Caco-2 (cell line): ENCODE measurements at places on chromosomes 6 and 20. TPM values are rescaled to one million over a fixed set of nuclear protein-coding genes. Genes with fewer than 3 reads are reported as not detected.

DNA sequence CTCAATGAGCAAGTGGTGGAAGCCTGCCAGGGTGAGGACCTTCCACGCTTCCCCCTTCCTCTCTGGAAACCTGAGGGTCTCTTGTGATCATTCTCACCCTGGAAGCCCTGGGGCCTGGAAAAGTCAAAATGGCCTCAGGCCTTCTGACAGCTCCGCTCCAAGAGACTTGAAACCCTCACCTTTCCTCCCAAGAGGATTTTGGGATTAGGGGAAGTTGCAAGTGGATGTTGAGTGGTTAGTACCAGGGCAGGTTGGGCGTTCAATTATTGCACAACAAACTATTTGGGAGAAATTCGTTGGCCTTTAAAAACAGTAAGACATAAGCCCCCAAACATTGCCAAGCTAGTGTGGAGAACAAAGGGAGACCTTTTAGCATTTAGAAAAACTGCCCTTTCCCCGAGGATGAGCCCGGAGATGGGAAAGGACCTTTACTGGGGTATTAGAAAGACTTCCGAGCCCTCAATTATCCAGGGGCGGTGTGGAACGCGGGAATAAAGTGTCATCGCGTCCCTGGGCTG is 4.7 kb downstream of the NKX2-2 start:
- no peaks in the 10 kb centered on the region for H3K36me3 ChIP-seq
- no peak overlapping the region for H3K27ac ChIP-seq
- H3K4me1 ChIP-seq: peaks cover 13% of the 10 kb centered on the region

GRCh38 chr6:29451471-29452193 is 5.2 kb downstream of the OR11A1 start:
- DNase-seq: no peak
- H3K27me3 ChIP-seq: no peaks in the 10 kb centered on the region
- no peak overlapping the region for H3K27ac ChIP-seq

DNA sequence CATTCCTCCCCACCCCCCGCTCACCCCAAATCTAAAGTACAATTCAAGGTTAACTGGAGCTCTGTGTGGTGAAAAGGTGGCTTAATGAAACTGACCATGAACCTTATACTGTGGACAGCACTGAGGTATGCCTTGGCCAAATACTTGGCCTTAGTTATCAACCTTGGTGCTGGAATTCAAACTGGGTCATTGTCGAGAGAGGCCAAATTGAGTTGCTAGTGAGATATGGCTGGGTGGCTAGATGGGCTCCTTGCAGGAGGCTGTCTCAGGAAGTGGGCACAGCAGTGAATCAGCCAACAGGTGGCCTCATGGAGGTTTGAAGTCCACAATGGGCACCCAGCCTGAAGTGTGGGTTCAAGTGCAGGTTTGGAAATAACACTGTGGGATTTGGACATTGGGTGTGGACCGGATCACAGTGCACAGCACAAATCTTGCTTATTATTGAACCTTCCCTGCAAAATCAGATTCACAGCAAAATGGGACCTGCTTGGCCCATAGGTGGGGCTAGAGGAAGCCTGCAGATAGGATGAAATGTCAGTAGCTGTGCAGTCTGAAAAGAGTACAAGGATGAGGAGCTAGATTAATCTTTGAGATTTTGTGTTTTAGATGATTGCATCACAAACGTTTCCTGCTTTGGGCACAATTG is 5.6 kb upstream of the BTBD3 start:
- H3K4me3 ChIP-seq: no peak overlapping the region
- no peak for DNase-seq
- no peak overlapping the region for H3K27ac ChIP-seq
- 0 out of 2 replicates have a peak, but pooled peaks cover 2% of the 10 kb centered on the region for H3K4me1 ChIP-seq
- no peaks in the 10 kb centered on the region for H3K27me3 ChIP-seq

DNA sequence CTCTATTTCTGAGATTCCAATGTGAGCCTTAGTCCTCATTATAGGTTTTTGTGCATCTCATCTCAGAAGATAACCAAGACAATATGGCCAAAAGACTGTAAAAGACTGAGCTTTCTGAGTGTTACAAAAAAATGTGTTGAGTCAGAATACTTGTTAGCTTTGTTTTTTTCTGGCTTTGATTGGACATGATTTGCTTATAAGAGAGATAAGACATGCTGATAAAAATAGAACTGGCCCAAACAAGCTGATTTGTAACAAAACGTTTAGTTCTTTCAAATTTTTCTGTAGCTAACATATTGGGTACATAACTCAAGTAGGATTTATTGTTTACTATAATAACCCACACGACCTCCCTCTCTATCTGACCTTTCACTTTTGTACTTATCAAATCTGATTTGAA is 32.9 kb downstream of the FILIP1 start:
- no peak for DNase-seq
- no peak overlapping the region for H3K4me3 ChIP-seq
- H3K4me1 ChIP-seq: no peaks in the 10 kb centered on the region
- no peaks in the 10 kb centered on the region for H3K27me3 ChIP-seq
- no peaks in the 10 kb centered on the region for H3K36me3 ChIP-seq

DNA sequence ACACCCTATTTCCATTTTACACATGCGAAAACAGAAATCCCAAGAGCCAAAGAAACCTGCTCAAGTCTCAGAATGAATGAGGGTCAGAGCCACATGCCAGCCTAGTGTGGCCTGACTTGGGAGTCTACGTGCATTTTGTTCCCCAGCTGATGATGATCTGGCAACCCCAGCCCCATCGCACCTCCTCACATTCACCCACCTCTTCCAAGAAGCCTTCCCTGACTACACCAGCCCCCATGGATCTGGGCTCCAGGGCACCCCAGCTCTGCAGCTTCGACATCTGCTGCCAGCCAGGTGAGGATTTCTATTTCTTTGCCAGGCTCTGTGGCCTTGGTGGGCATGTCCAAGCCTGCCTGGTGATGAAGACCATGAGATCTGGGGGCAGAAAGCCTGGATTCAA is 41.0 kb downstream of the ANGPT4 start:
- no peak overlapping the region for H3K4me3 ChIP-seq
- no peaks in the 10 kb centered on the region for H3K36me3 ChIP-seq
- no peak overlapping the region for H3K27ac ChIP-seq
- DNase-seq: no peak
- no peaks in the 10 kb centered on the region for H3K4me1 ChIP-seq

GRCh38 chr6:5450073-5450472 is 188.8 kb downstream of the FARS2 start:
- H3K36me3 ChIP-seq: no peaks in the 10 kb centered on the region
- no peak overlapping the region for H3K27ac ChIP-seq
- no peak for DNase-seq

DNA sequence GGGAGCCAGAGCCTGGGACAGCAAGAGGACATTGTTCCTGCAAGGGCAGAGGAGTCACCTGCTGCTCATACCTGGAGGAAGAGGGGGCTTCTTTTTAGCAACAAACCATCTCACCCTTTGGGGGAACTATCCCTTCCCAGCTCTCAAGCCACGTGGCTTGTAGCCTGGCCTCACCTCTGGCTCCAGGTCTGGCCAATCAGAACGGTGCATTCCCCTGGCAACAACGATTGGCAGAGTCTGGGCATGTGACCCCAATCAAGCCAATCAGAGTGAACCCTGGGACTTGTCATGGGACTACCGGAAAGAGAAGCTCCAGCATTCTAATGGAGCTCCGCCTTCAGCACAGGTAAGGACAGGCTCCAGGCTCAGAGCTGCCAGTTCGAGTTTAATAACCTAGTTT is 33.6 kb downstream of the KCNB1 start:
- H3K27me3 ChIP-seq: peaks cover under 1% of the 10 kb centered on the region; the same call in 1 of the 2 replicates
- peak; percentile 68 for DNase-seq

- peaks cover 7% of the 10 kb centered on the region; the same call in 1 of the 2 replicates for H3K4me1 ChIP-seq
- H3K36me3 ChIP-seq: no peaks in the 10 kb centered on the region
- H3K4me3 ChIP-seq: peak overlapping the region; percentile 63
- DNase-seq: no peak
- no peaks in the 10 kb centered on the region for H3K27me3 ChIP-seq
- H3K27ac ChIP-seq: peak overlapping the region; percentile 100
These were observed 772 bp downstream of the SESN1 start for GRCh38 chr6:109093732-109094415.

ZBP1 gene
- total RNA-seq: not detected in 2 replicates

BMP7 gene
- total RNA-seq: 266 and 317 TPM in 2 replicates

BMP2 gene
- total RNA-seq: 24.3 and 27.3 TPM in 2 replicates

ENPP5 gene
- 1.4 and 2.3 TPM in 2 replicates for total RNA-seq

INSM1 gene
- not detected in 2 replicates for total RNA-seq

IMPG1 gene
- not detected in 2 replicates for total RNA-seq
